ENCODE measurements at places on chromosomes 4 and X.
A peak's percentile ranks its signal among the peaks of the same experiment; 100 is the strongest.

- DNase-seq = peak; percentile 99
These were observed 111.5 kb downstream of the AFAP1 start for GRCh38 chr4:7828011-7828720.

- no peak for DNase-seq
These were observed 106.2 kb downstream of the TMA16 start for GRCh38 chr4:163600727-163601126.

DNA sequence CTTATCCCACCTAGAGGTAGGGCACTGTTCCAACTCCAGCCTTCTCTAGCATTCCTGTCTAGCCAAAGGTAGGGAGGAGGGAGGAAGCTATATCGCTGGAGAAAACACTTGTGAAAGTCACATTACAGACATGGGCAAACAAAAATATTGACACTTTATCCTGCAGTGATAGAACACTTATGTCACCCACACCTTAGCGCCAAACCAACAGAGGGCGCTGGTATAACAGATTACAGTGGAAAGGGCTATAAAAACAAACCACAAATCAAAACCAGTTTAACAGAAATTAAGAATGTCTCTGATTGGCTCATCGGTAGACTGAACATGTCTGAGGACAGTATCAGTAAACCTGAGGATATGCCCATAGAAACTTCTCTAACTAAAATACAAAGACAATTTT lies 451.3 kb downstream of the TLL1 start:
- DNase-seq = no peak

- DNase-seq = no peak
These were observed 7.0 kb upstream of the AMTN start for GRCh38 chr4:70511365-70511764.

DNA sequence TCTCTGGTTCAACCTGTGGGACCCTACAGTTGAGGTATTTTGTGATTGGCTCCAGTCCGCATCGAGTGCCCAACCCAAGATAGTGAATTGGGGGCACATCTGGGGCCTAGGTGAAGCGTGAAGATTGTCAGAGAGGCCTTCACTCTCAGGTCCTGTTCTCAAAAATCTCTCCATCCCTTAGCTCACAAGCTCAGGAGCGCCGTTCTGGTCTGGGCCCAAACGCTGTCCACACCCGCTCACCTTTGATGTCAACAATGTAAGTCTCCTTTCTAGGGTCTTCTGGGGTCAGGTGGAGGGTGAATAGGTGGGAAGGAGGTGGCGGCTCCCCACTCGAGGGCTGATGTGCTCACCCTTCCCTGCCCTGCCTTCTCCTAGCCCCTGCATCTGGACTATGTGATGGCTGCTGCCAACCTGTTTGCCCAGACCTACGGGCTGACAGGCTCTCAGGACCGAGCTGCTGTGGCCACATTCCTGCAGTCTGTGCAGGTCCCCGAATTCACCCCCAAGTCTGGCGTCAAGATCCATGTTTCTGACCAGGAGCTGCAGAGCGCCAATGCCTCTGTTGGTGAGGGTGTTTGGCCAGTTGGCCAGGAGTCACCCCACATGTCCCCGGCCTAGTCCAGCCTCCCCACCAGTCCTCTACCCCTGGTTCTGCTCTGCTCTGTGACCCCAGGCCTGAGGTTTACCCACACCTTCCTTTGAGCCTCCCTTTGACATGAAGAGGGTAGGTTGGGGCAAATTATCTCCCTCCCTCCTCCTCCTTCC lies 7.6 kb upstream of the CDK16 start:
- DNase-seq = no peak

DNA sequence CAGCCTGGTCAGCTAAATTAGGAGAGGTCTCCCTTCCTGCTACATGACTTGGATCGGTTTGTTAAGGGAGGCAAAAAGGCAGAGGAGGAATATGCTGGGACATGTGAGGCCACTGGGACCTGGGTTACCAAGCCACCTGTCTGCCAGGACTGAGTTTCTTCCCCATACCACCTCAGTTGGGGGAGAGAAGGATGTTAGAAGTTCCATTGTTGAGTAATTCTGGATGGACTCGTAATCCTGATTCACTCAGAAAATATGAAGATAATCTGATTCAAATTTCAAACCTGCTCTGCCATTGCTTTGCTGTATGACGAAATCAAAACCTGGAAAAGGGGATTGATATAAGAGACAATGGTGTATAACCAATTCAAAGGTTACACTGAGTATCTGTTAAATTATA lies 97.4 kb upstream of the S100G start:
- no peak for DNase-seq

DNA sequence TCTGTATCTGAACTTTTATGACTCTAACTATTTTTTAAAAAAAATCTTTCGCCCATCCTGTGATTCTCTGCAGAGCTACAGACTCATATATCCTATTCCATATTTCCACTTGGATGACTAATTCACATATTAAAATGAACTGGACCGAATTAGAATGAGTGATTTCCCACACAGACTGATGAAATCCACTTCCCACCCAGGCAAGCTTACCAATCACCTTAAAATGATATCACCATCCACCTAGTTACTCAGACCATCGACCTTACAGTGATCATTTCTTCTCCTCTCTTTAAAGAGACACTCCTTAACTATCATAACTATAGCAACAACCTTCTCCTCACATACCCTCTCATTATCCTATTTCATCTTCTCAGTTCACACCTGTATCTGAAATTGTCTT lies 34.1 kb upstream of the GUCY1B1 start:
- DNase-seq = no peak

- DNase-seq = no peak
These were observed 319.5 kb upstream of the NOCT start for GRCh38 chr4:138696058-138696457.

DNA sequence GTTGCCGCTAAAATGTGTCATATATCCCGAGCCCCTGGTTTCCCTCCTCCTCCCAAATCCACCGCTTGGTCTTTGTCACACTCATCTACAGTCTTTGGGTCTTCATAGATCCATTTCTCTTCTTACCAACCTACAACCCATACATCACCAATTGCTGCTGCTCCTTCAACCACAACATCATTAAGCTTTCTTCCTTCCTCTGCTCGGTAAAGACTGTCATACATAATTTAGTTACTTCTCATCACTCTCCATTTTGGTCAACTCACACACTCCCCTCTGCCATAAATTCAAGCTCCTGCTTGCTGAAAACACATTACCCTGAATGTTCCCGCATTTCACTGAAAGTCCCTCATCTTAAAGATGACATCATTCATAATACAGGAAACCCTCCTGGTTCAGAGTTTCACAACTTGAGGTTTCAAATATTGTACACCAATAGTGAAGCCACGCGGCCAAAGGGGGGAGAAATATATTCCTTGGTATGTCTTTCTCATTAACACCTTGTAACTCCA lies 1.7 kb upstream of the DCTD start:
- DNase-seq = no peak

- DNase-seq = no peak
These were observed 170.3 kb upstream of the PUDP start for GRCh38 chrX:7318241-7318640.

- DNase-seq = no peak
These were observed 5.9 kb downstream of the FAM199X start for GRCh38 chrX:104172121-104172520.

DNA sequence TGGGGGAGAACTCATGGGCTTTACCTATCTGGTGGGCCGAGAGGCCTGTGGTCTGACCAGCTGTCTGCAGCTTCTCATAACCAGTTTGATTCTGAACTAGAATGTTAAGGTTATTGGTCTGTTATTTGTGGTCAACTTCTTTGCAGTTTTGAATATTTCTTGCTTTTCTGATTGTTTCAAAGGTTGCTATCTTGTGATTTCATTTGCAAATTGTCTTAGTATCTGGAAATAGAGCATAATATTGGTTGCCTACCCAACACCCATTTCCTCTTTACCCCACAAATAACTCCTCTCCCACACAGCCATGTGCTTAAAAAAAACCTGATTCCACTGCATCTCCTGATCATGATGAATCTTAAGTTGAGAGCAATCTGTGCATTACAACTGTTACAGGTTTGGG lies 39.1 kb upstream of the BMP2K start:
- DNase-seq = no peak

- no peak for DNase-seq
These were observed 7.1 kb upstream of the OPHN1 start for GRCh38 chrX:68440442-68440841.

- DNase-seq = peak; percentile 58
These were observed 275.2 kb downstream of the QDPR start for GRCh38 chr4:17236686-17237085.

GRCh38 chr4:61741327-61742096 lies 541.4 kb downstream of the ADGRL3 start:
- DNase-seq = no peak

DNA sequence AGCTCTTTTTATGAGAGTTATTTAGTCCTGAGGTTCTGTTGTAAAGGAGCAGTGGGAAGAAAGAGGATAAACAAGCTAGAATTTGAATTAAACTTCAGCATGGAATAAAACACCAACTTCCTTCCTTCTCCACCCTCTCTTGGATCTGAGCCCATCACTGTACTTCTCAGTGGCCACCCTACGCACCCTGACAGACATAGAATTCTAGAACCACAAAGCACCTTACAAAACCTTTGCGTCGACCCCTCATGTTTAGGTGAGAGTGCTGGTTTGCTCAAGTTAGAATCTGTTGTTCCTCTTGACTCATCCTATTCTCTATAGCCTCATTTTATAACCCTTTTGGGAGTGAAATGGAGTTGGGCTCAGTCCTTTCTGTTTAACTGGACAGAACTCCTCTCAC lies 84.6 kb upstream of the RPL34 start:
- no peak for DNase-seq

GRCh38 chrX:17656556-17656955 lies 80.7 kb upstream of the SCML1 start:
- no peak for DNase-seq

DNA sequence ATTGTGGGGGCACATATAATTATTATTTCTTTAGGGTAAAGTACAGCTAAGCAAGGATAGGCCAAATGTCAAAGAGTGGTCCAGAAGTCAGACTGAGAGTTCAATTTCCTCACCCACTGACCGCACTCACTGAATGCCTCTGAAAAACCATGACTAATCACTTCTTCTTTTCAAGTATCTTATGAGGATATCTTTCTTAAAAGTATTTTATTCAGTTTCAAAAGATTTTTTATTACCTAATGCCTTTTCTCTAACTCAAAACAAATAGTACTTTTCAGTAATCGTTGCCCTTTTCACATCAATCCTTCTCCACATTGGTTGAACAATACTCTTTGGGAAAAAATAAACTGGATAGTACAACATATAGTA lies 61.7 kb upstream of the CAMK2D start:
- DNase-seq = no peak

DNA sequence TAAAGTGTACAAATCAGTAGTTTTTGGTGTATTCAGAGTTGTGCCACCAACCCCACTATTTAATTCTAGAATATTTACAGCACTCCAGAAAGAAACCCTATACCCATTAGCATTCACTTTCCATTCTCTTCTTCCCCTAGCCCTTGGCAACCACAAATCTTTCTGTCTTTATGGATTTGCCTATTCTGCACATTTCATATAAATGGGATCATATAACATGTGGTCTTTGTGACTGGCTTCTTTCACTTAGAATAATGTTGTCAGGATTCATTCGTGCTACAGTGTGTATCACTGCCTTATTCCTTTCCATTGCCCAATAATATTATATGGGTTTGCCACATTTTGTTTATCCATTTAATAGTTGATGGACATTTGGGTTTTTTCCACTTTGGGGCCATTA lies 32.2 kb downstream of the SGMS2 start:
- no peak for DNase-seq

- no peak for DNase-seq
These were observed 4.6 kb downstream of the SASH3 start for GRCh38 chrX:129784371-129784770.

Data from AG04449 (cell line).